ENCODE measurements at places on chromosomes 12 and 14.

- peak; percentile 91 for DNase-seq
These were observed 65.4 kb downstream of the TAOK3 start for GRCh38 chr12:118307069-118307954.

DNA sequence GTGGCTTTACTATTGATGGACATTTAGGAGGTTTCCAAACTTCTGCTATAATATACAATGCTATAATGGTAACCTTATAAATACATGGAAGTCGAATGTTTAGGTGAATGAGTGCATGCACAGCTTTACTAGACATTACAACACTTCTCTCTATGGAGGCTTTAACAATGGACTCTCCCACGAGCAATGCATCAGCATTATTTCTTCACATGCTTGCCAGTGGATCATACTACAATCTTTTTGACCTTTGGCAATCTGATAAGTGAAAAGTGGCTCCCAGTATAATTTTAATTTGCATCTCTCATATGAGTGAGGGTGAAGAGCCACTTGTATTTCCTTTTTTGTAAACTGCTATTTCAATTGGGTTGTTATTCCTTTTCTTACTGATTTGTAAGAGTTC is 18.2 kb downstream of the RDH12 start:
- DNase-seq, result no peak

DNA sequence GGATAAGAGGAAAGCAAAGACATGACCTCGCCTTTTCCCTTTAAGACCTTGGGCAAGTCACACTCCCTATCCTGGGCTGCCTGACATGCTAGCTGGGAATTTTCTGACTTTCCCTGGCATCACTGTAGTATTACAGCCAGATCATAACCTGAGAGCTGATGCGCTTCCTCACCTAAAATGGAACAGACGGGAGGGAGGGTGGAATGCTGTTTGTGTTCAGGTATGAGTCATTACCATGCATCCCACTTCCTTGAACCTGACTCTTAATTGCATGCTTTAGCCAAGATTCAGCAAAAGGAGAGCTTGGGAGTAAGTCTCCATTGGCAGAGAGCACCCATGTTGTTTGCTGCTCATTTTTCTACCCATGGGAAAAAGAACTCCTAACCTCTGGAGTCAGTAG is 156.5 kb downstream of the KCNK10 start:
- peak; percentile 19 for DNase-seq

GRCh38 chr12:69150083-69150795 is 89.1 kb upstream of the CPSF6 start:
- DNase-seq, result no peak

GRCh38 chr12:94615260-94616181 is 34.8 kb downstream of the TMCC3 start:
- DNase-seq, result peak; percentile 54

- DNase-seq, result no peak
These were observed 52.3 kb downstream of the MBIP start for GRCh38 chr14:36268121-36268520.

DNA sequence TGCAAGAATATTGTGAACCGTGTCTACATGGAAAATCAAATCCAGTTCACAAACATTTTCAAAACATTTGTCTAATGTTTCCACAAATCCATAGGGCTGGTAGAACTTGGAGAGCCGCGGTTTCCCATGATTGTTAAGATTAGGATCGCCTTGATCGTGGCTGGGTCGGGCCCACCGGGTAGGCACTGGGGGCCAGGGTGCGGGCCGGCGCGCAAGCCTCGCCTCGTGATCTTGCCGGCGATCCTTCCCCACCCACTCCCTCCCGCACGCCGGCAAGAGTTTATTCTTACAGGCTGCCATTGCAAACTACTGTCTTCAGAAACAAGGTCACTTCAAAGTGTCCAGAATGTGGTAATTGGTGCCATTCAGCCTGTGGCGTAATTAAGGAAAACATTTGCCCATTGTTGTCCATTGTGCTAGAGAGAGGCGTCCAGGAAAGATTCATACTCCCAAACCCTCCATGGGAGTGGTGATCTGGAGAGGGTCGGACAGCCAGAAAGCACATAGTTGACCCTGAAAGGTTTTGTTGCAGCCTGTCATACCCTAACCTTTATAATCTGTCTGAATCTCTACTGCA is 95.5 kb downstream of the BORCS5 start:
- no peak for DNase-seq

DNA sequence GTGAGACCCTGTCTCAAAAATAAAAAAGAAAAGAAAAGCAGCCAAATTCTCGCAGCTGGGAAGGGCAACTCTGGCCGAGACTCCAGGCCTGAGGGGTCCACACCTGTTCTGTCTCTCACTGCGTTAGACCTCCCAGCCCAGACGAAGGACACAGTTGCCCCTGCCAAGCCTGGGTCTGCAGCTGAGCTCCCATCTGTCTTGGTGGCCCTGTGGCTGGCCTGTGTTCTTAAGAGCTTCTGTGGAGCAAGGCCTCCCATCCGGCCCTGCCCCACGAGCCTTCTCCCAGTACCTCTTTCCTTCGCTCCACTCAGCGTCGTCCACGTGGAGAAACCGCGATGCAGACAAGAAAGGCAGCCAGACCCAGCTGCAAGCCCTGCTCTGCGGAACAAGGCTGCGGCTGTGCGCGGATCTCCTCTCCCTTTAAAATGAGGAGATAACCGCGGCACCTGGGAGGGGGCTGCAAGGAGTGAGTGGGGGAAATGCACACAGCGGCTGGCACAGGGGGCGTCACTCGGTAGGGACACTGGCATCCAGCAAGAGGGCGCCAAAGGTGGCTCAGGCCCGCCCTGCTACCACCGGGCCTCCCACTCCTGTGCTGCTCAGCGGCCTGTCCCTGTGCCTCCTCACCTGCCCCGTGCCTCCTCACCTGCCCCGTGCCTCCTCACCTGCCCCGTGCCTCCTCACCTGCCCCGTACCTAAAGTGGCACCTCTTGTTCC is 42.4 kb downstream of the LRRC74A start:
- no peak for DNase-seq

GRCh38 chr14:95541346-95541745 is 6.5 kb downstream of the GLRX5 start:
- no peak for DNase-seq

- DNase-seq, result peak; percentile 74
These were observed 10.2 kb downstream of the ARHGAP5 start for GRCh38 chr14:32087173-32087861.

GRCh38 chr14:23056956-23057756 is at the start of gene CDH24:
Gene CDH24, minus strand, starts transcription at chr14:23057520. Its CDS starts 1,787 bp downstream, at chr14:23055733.
- DNase-seq, result peak; percentile 81

- peak; percentile 94 for DNase-seq
These were observed 85.3 kb downstream of the RFLNA start for GRCh38 chr12:124379938-124380754.

DNA sequence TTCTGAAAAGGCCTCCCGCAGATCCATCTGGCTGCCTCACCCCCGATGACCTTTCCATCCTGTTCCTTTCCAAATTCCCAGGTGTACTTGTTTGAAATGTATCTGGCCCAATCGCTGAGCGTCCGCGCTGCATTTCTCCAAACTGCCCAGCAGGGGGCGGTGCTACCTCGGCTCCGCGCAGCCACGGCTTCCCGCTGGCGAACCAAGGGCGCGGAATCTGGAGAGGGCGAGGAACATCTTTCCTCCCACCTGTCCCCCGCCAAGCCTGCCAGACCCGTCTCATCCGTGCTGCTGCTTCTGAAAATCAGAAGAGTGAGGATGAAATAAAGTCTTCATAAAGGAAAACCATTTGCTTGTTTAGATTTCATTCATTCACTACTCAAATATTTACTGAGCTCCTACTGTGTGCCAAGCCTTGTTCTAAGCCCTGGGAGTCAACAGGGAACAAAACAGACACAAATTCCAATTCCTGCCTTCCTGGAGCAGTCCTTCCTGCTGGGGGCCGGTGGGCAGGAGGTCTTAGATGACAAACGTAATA is 16.8 kb upstream of the MYL2 start:
- DNase-seq, result peak; percentile 42

GRCh38 chr12:123076604-123077297 is 74.1 kb downstream of the PITPNM2 start:
- DNase-seq, result peak; percentile 12

Data from EL (cell line).